ENCODE measurements at places on chromosomes 3 and 15.

DNA sequence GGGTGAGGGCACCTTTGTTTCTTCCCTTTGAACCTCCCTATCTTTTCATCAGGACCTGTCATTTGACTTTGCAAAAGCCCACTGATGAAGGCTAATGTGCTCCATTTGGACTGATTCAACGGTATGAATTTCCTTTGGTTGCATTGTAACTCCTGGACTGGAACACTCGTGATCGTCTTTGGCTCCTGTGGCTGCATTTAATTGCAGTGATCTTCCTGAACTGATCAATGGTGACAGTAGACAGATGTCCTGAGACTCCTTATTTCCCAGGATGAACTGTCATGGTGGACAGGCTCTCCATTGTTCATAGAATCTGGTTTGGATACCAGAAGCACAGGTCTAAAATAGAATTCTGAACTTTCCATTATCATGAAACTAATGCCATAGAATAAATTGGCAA, 224.8 kb upstream of the GAP43 start:
- DNase-seq, result no peak

DNA sequence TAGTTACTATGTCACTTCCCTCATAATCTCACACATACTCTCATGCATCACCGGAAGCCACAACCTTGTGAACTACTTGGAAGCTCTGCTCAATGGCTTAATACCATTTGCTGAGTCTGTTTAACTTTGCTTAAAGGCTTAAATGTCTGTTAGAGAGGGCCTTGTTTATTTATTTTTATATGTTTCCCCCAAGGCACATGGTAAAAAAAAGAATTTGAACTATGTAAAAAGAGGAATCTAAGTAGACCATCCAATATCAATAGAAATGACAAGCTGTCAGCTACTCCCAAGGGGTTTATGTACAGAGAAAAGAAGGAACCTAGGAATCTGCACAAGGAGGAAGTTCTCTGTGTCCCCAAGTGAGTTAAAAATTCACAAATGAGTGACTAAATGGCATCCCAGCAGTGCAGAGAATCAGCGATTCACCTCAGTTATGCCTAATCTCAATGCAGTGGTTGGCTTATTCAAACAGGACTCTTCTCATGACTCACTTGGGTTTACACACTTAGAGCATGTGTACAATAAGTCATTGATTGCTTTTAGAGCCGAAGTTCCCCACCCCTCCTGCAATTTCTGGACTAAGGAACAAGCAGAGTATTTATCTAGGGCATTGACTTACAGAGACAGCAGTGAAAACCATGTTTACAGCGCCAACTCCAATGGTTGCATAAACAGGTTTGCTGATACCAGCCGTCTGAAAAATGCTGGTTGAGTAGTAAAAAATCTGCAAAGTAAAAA, 24.4 kb downstream of the SLC2A2 start:
- DNase-seq, result no peak

GRCh38 chr15:63722204-63722808, 111.4 kb downstream of the HERC1 start:
- DNase-seq, result no peak

- DNase-seq, result no peak
Observed at GRCh38 chr15:57026016-57026592, 107.7 kb downstream of the TCF12 start.

- no peak for DNase-seq
Observed at GRCh38 chr15:81006124-81006523, 5.4 kb downstream of the TLNRD1 start.

GRCh38 chr3:5047764-5048419, 68.7 kb downstream of the BHLHE40 start:
- no peak for DNase-seq

- no peak for DNase-seq
Observed at GRCh38 chr3:111862415-111862814, 3.4 kb downstream of the PHLDB2 start.

DNA sequence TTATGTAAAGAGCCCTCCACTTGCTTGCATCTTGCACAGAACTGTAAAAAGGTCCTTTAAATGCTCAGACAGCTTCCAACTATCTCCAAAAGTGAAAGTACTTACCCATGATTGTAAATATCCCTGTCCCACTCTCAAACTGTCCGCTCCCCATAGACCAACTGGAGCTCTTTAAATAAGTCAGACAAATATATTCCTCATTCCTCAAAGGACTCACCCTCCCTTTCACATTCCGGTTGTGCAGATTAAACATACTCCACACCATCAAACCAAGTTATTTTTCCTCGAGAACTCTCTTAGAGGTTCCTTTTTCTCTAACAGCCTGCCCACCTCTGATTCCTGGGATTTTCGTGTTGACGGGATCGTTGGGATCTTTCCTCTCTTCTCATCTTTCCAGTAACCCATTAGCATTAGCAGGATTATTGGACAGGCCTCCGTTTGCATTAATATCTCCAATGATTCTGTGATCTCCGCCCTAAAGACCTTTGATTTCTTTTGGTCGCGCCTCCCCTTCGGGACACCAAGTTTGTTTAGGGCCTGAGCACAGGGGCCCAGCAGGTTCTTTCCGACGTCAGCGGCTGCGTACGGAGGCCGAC, 763 bp downstream of the GOLGB1 start:
- no peak for DNase-seq

GRCh38 chr15:85361323-85361722, 19.1 kb upstream of the AKAP13 start:
- no peak for DNase-seq
